Stimulated activated CD4-positive, alpha-beta T cell treated with anti-CD3 and anti-CD28 coated beads, Interleukin-4, amount 100 ng/mL, for 4 hours (primary cell): ENCODE measurements at places on chromosomes 4 and X.

DNA sequence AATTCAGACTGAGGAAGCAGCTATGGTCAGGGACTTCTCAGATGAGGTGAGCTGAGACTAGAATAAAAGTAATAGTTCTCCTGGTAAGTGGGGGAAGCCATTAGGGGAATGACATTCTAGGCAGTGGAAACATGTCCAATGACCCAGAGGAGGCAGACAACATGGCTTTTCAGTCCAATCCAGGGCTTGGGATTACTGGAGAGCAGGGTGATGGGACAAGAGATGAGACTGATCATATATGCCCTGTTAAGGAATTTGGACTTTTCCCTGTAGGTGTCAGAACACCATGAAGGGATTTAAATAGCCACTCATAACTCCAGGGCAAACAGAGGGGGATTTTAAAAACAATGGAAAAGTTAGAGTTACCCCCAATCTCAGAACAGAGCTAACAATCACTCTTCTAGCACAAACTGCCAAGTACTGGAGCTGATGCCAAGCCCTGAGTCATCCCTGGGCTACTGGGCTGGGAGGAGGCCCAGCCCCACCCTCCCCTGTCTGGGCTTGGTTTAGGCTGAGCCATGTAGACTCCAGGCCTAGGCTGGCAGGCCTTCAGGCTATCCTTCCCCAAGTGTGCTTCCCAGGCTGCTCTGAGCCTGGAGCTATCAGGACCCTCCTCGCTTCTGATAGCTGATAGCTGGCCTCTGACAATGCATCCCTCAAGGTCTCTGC is 22.7 kb upstream of the MSN start:
- DNase-seq = no peak

DNA sequence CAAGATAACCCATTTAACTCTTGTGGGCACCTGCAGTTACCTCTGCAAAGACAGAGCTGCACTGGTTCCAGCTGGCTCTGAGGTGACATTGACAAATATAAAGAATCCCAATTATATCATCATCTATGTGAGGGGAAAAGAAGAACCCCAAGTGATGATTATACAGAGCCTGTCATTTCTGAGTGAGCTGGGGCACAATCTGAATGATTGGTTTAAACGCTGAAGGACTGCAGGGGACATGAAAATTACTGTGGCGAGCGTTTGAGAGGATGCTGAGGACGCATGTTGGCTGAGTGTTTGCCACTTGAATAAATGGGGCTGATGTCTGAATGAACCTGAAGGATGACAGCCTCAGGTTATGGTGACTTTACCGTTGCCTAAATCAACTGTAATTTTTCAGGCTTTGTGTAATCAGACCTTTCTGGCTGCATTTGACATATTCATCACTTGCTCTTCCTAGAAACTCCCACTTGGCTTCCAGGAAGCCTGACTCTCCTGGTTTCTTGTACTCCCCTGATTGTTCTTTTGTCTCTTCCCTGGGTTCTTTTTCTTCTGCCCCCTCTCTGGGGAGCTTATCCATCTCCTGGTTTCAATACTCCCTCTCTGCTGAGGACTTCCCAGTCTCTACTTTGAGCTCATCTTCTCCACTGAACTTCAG is 4.1 kb upstream of the HSD17B10 start:
- DNase-seq = no peak

DNA sequence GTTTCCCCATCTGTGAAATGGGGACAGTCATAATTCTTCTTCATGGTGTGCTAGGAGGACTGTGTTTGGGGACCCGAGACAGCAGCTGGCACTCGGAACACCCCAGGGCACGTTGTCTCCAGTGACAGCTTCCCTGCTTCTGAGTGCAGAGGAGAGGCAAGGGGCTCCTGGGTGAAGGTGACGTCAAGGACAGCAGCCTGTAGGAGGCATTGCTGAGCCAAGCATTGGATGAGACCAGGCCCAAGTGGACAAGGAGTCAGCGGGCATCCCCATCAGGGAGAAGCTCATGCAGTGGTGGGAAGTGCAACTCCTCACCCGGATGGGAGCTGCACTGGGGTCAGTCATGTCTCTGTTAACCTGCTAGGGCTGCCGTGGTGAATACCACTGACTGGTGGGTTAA is 46.1 kb downstream of the EVC start:
- no peak for DNase-seq

GRCh38 chrX:111561851-111562250 is 50.4 kb downstream of the SERTM2 start:
- DNase-seq = no peak

GRCh38 chrX:68186552-68187262 is 246.6 kb downstream of the OPHN1 start:
- no peak for DNase-seq

GRCh38 chr4:48432017-48432416 is 51.1 kb upstream of the SLC10A4 start:
- DNase-seq = no peak

DNA sequence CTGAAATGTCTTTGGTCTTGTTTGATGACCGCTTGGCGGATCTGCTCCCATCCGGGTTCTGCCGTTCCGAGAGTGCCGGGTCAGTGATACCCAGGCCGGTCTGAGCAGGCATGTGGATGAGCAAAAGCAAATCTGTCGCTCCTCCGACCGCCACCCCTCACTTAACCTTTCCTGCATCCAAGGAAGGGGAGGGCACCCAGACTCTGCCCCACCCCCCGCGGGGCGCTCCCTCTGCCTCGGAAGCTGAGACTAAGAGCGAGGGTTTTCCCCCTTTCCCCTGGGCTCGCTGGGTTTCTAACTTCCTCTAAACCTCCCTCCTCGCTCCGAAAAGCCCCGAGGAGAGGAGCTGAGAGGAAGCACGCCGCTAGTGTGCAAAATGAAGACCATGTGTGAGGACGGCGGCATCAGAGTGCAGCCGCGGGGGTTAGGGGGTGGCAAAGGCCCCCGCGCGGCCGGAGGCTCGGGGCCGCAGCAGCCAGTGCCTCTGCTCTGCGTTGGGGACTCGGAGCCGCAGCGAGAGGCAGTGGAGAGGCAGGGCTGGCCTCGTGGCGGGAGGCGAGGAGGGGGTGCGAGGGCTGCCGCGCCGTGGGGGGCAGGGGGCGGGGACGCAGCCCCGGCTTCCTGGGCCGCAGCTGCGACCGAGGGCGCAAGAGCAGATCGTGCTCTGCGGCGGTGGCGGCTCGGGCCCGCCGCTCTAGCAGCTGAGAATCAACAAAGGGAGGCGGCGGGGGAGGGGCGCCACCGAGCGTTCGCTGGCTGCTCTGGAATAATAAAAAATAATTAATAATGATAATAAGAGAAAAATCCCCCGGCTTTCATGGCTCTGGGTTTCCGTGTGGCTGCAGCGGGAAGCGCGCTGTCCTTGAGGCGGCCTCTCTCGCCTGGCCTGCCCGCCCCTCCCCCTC is 55.8 kb upstream of the BCOR start:
- peak; percentile 52 for DNase-seq

DNA sequence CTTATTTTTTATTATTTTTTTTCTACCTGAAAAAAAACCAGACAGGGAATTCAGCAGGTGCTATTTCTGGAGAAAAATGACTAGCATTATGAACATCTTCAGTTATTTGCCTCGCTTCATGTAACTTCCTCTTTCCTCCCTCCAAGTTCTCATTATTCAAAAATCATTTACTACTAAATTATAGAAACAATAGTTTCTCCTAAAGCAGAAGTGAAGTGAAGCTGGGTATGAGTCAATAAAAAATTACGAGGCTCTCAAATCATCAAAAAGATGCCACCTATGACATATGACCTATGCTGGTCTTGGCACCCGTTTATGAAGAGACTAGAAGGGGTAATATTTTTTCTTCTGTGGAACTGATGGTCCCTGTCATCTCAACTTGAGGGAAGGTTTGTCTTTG is 145.0 kb upstream of the AADAT start:
- no peak for DNase-seq

DNA sequence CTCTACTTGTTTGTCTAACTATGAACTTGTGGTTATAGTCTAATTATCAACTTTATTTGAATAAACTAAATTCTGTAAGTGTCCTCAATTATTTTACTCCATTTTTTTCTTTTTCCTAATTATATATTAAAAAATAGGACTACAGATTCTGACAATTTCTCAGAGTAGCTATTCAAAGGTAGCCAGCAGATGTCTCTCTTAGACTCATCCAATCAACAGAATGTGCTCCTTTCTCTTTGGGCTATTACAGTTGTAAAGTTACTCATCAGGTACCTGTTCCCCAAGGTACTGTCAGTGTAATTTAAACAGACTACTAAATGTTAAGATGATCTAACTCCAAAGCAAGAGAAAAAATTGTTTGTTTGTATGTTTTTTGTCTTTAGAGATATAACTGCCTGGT is 248.6 kb downstream of the PCDH18 start:
- DNase-seq = no peak

GRCh38 chrX:126723881-126724280 is 95.6 kb upstream of the PRR32 start:
- DNase-seq = no peak

DNA sequence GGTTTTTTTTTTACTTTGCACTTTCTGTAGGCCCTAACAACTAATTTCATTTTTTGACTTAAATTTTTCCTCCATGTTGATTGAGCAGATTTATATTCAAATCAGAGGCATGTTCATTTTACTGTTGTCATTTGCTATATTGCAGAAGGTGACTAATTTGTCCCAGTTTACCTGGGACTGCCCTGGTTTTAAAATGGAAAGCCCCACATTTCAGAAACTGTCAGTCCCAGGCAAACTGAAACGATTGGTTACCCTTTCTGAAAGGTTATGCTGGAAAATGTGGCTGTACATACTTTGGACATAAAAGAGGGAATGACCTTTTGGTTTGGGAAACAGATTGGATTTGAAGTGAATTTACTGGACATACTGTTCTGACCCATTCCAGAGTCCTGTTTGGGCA is 160.0 kb downstream of the SPCS3 start:
- no peak for DNase-seq

DNA sequence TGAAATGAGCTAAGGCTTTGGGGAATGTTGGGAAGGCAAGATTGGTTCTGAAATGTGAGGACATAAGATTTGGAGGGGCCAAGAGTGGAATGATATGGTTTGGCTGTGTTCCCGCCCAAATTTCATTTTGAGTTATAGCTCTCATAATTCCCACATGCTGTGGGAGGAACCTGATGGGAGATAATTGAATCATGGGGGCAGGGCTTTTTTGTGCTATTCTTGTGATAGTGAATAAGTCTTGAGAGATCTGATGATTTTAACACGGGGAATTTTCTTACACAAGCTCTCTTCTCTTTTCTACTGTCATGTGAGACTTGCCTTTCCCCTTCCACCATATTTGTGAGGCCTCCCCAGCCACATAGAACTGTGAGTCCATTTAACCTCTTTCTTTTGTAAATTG is 157.6 kb upstream of the C1QTNF7 start:
- DNase-seq = no peak

DNA sequence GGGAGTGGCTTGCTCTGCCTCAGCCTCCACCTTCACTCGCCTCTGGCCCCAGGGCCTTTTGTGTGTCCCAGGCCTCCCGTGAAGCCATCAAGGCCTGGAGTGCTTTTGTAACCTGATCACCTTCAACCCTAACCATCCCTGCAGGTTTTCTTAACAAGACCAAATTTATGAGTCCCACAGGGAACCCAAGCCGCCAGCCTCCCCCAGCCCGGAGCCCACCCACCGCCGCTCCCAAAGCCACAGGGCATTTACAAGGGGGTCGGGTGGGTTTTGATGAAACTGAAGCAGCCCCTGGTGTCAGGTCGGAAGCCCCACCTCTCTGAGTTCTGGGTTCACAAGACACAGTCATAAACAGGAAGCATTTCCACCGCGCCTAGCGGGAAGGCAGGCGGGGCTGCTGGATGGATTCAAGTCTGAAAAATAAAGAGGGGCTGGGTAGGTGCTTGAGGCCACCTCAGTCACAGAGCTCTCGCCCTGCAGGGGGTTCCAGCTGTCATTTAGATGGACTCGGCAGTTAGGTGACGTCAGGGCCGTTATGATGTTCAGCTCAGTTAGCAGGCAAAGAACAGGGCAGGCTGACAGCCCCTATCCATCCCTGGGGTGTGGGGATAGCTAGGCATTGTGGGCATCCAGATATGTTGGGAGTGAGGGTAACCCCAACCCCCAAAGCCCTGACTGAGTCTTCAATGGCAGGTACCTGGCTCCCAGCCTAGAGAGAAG is 128.5 kb downstream of the BCOR start:
- DNase-seq = no peak

GRCh38 chr4:111480510-111480909 is 664.7 kb upstream of the FAM241A start:
- no peak for DNase-seq

GRCh38 chr4:100581337-100581736 is 63.5 kb upstream of the EMCN start:
- no peak for DNase-seq

GRCh38 chrX:87338510-87338909 is 179.1 kb upstream of the KLHL4 start:
- DNase-seq = no peak

GRCh38 chrX:146435472-146435871 is 374.1 kb upstream of the CXorf51B start:
- no peak for DNase-seq

- no peak for DNase-seq
These were observed 19.5 kb downstream of the XAGE5 start for GRCh38 chrX:52830551-52830950.

DNA sequence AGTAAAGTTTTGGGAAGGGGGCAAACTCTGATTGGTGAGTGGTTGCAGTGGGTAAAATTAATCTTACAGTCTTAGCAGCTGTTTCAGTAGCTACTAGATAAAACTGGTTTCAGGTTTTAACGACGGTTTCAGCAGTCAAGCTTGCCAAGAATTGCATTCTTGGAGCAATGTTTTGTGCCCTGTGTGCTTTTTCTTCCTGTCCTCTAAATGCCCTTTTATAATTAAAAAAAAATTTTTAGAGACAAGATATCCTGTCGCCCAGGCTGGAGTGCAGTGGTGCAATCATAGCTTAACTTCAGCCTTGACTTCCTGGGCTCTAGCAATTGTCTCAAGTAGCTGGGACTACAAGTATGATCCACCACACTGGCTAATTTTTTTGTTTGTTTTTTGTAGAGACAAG is 6.3 kb upstream of the PPEF2 start:
- DNase-seq = no peak

DNA sequence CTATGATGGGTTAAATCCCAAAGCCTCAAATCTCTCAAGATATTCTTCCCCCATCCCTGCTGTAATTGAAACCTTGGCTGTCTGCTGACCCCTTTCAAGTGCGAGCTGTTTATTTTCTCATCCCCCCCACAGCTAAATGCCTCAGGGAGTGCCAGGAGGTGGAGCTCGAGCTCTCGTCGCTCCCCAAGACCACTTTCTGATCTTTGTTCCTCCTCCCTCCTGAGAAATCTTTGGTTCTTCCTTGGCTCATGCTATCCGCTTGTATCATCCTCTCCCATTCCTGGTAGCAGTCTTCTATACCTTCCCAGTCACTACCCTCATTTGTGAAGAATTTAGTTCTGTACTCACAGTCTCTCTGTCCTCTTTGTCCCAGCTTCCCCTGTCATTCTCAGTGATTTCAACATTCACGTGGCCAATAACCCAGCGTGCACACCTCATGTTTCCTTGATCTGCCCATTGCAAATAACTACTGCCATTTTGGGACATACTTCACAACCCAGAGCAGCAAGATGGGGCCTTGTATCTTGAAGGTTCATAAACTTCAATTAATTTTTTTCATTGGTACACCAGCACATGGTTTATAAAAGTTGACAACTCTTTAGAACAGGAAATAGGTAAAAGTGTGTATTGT is 9.2 kb upstream of the SLC25A43 start:
- DNase-seq = no peak

- DNase-seq = no peak
These were observed 25.4 kb upstream of the AFAP1 start for GRCh38 chr4:7964890-7965662.
